Fibroblast of skin of back (primary cell): ENCODE measurements at places on chromosomes 4 and X.

DNA sequence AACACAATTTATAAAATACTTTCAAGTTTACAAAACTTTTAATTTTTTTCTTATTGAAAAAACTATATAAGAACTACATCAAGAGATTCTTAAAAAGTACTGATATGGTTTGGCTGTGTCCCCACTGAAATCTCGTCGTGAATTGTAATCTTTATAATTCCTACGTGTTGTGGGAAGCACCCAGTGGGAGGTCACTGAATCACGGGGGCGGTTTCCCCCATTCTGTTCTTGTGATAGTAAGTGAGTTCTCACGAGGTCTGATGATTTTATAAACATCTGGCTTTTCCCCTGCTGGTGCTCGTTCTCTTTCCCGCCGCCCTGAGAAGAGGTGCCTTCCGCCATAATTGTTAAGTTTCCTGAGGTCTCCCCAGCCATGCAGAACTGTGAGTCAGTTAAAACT is 88.5 kb downstream of the FRAS1 start:
- DNase-seq, result no peak

- no peak for DNase-seq
These were observed 42.6 kb downstream of the CXCL1 start for GRCh38 chr4:73911746-73912145.

DNA sequence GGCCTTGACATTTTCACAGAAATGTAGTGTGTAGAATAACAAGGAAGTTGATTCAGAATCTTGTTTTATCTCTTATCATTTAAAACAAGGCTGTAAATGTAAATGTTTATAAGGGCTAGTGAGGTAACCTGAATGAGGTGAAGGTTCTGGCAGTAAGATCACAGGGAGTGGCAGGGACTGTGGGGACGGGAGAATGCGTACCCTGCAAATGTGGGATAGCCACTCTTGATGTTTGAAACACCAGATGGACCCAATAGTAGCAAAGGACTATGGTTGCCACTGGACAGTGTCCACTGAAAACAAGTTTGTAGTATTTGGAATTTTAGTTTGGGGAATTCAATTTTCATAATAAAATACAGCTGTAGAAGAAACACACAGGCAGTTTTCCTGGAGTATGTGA is 155.3 kb downstream of the FHIP1A start:
- DNase-seq, result no peak

DNA sequence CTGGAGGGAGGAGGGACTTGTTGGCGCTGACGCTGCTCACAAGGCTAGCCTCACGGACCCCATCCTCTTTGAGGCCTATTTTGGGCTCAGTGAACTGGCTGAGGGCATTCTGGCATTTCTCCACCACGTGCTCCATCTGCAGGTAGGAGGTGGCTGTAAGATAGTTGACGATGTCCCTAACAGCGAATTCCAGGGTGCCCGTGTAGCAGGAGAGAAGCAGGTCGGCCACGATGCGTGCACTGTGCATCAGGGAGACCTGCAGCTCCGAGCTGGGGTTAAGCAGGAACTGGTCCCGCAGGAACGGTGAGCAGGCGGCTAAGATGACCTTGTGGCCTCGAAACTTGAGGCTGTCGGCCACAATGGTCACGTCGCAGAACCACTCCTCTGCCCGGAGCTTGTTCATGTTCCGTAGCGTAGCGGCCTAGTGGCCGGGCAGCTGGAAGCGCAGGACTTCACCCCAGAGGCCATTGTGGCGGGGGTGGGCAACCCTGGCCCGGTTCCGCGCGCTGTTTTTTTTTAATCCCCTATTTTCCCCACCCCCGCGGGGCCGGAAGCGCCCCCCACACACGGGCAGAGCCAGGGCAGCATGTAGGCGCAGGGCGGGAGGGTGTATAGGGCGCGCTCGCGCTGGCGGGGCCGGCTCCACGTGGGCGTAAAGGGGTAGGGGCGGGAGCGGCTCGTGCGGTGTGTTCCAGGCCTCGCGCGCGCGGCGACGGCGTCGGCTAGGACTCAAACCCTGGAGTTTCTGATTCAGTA is 73.2 kb downstream of the UBE2K start:
- DNase-seq, result no peak

GRCh38 chr4:96326846-96327245 is 487.0 kb downstream of the PDHA2 start:
- DNase-seq, result no peak

DNA sequence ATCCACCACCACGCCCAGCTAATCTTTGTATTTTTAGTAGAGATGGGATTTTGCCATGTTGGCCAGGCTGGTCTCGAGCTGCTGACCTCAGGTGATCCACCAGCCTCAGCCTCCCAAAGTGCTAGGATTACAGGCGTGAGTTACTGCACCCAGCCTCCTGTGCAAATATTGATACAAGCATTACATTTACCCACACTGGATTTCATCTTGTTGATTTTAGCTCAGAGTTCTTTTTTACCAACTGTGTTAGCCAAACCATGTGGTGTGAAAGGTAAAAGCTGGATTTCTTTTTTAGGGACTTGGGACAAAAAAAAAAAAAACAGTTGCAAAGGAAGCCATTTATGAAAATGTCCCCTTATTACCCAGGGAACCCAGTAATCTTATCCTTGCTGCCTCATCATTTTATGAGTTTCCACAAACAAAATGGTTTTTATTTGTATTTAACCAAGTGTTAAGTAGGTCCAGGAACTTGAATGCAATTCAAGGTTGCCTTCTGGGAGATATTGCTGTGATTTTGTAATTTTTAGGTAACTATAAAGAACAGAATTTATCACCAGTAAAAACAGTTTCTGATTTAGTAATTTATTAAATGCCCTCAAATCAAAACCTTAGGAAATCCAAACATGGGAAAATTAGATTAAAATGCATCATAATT is 202.5 kb downstream of the PALLD start:
- DNase-seq, result peak; percentile 32

GRCh38 chrX:2699959-2700358 is 8.9 kb downstream of the CD99 start:
- no peak for DNase-seq

GRCh38 chr4:74555231-74555630 is 110.3 kb downstream of the AREG start:
- DNase-seq, result no peak

DNA sequence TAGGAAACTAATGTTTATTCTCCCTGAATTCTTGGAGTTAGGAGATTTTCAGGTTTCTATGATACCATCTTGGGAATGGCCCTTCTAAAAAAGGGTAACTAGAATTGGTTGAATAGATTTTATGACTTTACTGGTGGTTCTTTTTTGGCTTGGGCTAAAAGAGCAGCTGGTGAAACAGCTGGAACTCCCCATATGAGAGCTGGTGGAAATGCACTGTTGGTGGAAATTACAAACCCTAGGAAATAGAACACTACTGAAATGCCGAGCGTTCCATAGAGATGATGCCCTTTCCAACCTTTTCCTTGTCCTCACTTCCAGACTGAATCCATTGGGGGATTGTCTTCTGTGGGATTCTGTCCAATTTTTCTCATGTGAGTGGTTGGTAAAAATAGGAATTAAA is 139.5 kb downstream of the STIM2 start:
- peak; percentile 44 for DNase-seq

GRCh38 chrX:11998944-11999343 is 139.3 kb upstream of the FRMPD4 start:
- no peak for DNase-seq

DNA sequence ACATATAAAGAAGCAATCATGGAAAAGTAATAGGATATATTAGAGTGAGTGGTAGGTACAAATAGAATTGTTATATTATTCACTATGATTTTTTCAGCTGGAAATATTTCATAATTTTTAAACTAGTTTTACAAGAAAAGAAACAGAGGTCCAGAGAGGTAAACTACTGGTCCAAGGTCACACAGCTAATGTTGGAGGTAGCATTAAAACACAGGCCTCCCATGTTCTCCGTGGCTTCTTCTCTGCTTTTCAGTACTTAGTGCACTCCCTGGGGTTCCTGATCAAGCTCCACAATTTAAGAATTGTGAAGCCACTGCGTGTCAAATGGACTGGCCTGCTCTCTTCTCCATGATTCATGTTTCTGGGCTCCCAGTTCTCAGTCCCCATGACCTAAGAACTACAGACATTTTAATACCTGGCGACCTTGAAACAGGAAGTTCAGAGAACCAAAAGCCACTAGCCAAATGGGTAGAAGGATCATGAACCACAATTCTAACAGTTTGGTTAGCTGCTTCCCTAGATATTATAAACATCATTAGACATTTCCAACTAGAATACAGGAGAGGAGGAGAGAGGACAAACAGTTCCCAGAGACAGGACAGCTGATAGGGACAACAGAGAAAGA is 172.0 kb upstream of the KLF3 start:
- no peak for DNase-seq

DNA sequence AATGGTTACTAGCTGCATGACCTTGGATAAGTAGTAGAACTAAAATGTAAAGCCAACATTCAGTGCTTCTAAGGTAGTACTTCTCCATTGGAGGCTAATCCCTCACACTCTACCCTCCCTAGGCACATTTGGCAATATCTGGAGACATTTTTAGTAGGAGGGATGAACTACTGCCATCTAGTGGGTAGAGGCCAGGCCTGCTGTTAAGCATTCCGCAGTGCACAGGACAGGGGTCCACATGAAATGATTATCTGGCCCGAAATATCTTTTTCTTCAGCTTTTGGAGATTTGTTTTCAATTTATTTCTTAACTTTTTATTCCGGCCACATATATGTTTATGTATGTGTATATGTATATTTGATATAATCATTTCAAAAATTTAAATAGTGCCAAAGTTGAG is 36.0 kb upstream of the SPANXC start:
- peak; percentile 17 for DNase-seq

- no peak for DNase-seq
These were observed 5.5 kb upstream of the S100P start for GRCh38 chr4:6687947-6688878.

DNA sequence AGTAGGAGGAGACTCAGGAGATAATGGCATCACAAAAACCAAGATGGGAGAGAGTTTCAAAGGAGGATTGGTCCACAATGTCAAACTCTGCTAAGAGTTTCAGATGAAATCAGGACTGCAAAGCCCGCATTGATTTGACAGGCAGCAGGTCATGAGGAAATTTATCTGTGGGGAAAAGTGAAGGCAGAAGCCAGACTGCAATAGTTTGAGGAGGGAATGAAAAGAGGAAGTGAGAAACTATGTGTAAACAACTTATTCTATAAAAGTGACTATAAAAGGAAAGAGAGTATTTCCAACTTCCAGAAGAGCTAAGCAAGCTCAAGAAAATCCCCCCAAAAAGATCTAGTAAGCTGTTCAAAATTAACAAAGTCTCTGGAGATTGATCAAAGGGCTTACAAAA is 66.3 kb upstream of the DGKK start:
- DNase-seq, result no peak

DNA sequence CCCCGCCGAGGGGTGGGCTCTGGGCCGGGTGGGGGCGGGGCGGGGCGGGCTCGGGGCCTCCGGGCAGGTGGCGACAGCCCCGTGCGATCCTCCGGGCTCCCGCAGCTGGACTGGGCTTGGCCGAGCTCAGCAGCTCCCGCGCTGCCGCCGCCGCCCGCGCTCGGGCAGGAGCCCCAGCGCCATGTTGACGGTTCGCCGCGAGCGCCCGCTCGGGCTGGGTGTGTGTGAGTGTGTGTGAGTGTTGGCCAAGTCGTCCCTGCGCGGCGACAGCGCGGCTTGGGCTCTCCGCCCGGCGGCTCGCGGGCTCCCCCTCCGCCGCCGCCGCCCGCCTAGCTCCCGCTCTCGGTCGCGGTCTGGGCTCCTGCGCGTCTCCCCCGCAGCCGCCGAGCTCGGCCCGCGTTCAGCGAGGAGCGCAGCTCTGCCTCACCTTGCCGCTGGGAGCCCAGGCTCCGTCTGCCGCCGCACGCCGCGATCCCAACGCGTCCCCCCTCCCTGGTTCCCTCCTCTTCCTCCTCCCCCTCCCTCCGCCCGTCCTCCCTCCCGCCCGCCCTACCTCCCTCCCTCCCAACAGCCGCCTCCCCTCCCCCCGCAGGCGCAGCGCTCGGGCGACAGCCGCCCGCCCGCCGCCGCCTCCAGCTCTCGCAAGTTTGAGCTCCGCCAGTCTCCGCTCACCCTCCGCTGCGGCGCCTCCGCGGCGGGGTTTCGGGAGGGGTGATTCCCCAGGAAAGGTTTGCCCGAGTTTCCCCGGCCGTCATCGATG is at the start of gene BCOR:
Gene BCOR, minus strand, starts transcription at position 455 of the 760 bp plus-strand sequence. CDS start 20,029 bp downstream, outside the sequence.
- peak; percentile 72 for DNase-seq

- DNase-seq, result peak; percentile 49
These were observed 345.3 kb downstream of the SPRY1 start for GRCh38 chr4:123741906-123742305.

- no peak for DNase-seq
These were observed 2.7 kb upstream of the ITM2A start for GRCh38 chrX:79369871-79370270.

GRCh38 chrX:46588263-46588662 is 14.7 kb downstream of the CHST7 start:
- peak; percentile 82 for DNase-seq

- peak; percentile 17 for DNase-seq
These were observed 125.1 kb downstream of the CAMK2D start for GRCh38 chr4:113636438-113636818.

- no peak for DNase-seq
These were observed 13.9 kb downstream of the TXK start for GRCh38 chr4:48120132-48120531.

DNA sequence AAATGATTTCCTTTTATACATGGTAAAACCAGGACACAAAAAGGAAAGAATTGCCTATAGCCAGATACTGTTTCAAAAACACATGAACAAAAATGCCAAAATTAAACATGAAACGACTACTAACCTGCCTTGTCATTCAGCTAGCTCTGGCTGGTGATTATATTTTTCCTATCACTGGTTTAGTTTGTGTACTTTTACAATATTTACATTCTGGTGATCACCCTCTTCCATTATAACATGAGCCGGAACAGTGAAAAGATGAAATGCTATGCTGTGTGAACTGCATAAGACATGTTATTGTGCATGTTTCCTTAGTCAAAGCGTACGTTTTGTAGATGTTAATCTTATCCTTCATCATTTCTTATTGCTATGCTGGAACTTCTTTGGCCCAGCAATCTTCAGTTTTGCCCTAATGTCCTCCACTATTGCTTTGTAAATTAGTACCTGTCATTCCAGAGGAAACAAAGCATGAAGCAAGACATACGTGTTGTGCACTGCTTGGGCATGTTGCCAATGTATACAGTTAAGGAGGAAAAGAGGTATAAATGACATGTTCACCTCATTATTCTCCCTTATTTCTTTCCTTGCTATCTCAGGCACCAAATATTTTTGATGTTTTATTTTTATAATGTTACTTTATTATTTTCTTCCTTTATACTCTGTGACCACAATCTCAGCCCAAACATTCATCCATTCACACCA is 386.3 kb downstream of the ARHGAP24 start:
- no peak for DNase-seq

- peak; percentile 33 for DNase-seq
These were observed 22.8 kb upstream of the SEC24B start for GRCh38 chr4:109410776-109411175.
